ENCODE measurements at places on chromosomes 3 and 15.

GRCh38 chr3:8254489-8254888 is 247.1 kb upstream of the LMCD1 start:
- no peak for DNase-seq

DNA sequence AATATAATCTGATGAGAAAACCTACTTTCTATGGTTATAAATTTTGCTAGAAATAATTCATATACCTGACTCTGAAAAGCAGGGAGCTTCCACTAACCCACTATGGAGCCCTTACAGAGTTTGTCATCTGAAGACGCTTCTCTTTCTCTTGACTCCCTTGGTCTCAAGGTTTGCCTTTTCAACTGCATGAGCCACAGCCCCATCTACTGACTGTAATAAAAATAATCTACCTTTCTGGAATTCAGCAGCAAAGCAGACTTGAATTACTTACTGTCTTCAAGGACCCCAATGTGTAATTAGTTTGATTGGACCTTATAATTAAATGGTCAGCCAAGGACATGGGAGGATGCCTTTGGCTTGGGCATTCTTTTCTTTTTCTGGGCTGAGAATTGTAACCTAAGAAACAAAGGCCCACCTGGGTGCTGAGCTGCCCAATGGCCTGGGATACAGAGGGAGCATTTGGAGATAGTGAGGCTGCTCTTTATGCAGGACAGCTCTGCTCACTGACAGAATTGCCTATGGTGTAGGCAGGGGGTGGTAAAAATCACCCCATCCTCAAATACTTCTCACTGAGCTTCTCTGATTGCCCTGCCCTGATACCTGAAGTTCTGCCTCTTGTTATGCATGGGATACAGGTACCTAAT is 178.6 kb upstream of the TRIM42 start:
- DNase-seq, result no peak

DNA sequence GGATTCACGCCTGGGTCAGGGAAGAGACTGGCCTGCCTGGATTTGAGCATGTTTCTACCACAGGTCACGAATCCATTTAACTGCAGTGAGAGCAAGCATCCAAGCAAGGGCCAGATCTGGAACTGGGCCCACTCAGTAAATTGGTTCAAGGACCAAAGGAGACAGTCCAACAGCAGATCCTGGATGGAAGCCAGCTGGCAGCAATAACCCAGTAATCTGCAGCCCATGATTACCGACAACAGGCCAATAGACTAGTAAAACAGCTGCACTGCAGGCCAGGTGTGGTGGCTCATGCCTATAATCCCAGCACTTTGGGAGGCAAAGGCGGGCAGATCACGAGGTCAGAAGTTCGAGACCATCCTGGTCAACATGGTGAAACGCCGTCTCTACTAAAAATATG is 11.8 kb downstream of the SAMD7 start:
- no peak for DNase-seq

- no peak for DNase-seq
Observed at GRCh38 chr3:154102225-154102624, 19.0 kb upstream of the ARHGEF26 start.

- peak; percentile 33 for DNase-seq
Observed at GRCh38 chr3:53821631-53822121, 24.5 kb downstream of the CHDH start.

DNA sequence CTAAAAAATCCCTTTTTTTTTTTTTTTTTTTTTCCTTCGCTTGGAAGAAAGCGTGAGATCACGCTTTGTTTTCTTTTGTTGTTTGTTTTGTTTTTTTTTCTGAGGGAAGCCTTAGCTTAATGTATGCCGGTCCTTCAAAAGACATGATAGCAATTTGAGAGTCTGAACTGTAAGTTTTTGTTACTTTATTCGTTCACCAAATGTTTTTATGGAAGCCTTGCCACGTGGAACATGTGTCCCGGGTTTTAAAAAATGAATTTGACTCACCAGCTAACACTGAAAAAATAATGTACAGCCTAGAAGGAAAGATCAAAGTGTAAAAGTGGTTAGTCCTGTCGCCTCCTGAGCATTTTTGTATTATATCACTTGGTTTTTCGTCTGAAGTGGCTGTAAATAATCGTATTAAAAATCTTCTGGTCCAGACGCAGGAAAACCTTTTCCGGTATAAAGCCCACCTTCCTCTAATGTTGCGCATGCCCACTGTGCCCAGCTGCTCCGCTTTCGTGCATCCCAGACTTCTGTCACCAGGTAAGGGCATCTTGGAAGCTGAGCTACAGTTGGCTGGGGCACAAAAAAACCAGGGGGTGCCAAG is 795 bp upstream of the MYNN start:
- no peak for DNase-seq

GRCh38 chr3:100682854-100683760 is 26.2 kb upstream of the TFG start:
- no peak for DNase-seq

GRCh38 chr3:79368403-79368802 is 399.4 kb downstream of the ROBO1 start:
- DNase-seq, result no peak

GRCh38 chr15:68704496-68705021 is 116.1 kb downstream of the ANP32A start:
- DNase-seq, result no peak

- DNase-seq, result no peak
Observed at GRCh38 chr15:42707873-42708544, 28.9 kb downstream of the CDAN1 start.

Measured in activated CD8-positive, alpha-beta memory T cell treated with anti-CD3 and anti-CD28 coated beads, Interleukin-2, amount 50 U/mL, for 48 hours (primary cell).